ENCODE measurements at places on chromosomes 6 and 20.

GRCh38 chr20:63532449-63532971 lies 4.7 kb downstream of the PTK6 start:
- no peak for DNase-seq

DNA sequence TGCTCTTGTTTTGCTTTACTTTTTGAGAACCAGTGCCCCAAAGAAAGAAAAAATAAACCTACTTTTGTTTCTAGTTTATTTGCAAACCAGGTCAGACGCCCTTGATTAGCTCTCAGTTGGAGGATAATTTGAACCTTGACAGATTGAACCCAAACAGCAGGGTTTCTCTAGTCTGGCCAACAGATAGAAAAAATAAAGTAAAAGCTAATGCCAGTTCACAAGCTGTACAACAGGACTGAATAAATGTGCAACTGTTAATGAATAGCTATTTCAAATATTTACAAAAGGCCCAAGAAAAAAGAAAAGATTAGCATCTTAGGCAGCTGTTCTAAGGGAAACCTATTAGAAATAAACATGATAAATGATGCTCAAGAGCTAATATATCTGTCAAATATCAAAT lies 331.8 kb downstream of the CDKAL1 start:
- no peak for DNase-seq

GRCh38 chr6:107629548-107630129 lies 139.7 kb downstream of the SOBP start:
- DNase-seq: no peak

DNA sequence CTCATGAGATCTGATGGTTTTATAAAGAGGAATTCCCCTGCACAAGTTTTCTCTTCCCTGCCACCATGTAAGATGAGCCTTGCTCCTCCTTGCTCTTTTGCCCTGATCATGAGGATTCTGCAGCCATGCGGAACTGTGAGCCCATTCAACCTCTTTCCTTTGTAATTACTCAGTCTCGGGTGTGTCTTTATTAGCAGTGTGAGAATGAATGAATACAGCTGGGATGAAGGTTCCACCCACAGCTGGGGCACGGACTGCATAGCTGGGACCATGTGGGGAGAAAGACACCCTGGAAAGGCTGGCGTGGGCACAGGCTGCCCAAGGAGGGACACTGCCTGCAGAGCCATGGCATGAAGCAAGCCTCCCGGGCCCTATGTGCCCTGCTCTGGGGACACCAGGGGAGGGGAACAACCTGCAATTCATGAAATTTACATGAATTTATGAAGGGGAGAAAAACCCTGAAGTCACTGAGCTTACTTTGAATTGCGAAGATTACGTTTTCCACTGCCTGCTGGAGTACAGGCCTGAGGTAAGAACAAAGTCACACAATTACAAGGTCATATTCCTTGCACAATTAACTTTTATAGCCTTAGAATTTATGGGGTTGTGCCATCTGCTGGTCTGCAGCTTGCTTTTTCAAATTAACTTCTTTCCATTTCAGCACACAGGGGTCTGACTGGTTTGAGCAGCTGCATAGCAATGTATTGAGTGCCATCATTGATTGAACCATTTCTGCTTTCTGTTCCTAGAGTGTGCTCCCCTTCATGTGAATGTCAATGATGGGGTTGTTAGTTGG lies 46.2 kb downstream of the SLC22A1 start:
- no peak for DNase-seq

- no peak for DNase-seq
Observed at GRCh38 chr6:42448927-42449659, 2.6 kb downstream of the TRERF1 start.

GRCh38 chr6:170091000-170091638 lies 199.8 kb downstream of the DLL1 start:
- DNase-seq: no peak

GRCh38 chr6:91708534-91708933 lies 1121.7 kb upstream of the MAP3K7 start:
- no peak for DNase-seq

GRCh38 chr6:11535801-11536230 lies 1.7 kb upstream of the TMEM170B start:
- no peak for DNase-seq

DNA sequence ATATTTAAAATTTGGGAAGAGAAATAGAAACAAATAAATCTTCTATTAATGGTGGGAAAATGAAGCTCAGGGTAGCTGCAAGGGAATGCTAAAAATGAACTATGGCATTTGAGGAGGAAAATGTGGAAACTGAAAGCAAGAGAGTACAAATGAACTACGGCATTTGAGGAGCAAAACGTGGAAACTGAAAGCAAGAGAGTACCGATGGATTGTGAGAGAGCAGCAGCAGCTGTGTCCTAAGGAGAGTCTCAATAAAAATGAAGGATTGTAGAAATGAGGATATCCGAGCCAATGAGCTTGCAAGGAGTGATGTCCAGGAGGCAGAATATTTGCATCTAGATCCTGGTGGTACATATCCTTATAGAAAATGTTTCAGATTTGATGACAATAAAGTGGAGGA lies 547.1 kb upstream of the ZNF337 start:
- DNase-seq: no peak

DNA sequence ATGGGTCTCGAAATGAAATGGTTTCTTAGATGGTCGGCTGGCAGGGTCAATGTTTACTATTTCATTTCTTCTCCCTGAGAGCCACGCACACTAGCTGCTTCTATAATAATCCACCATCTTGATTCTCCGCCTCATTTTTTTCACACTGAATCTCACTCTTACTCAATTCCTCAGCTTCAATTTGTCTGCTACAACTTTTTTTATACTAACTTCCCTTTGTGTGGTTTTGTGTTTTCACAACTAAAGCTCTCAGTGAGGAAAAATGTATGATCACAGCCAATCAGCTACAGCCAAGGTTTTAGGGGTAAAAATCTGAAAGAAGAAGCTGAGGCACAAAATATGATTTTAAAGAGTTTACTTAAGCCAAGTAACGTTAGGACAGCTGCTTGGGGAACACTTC lies 1309.4 kb downstream of the EPHA7 start:
- no peak for DNase-seq

DNA sequence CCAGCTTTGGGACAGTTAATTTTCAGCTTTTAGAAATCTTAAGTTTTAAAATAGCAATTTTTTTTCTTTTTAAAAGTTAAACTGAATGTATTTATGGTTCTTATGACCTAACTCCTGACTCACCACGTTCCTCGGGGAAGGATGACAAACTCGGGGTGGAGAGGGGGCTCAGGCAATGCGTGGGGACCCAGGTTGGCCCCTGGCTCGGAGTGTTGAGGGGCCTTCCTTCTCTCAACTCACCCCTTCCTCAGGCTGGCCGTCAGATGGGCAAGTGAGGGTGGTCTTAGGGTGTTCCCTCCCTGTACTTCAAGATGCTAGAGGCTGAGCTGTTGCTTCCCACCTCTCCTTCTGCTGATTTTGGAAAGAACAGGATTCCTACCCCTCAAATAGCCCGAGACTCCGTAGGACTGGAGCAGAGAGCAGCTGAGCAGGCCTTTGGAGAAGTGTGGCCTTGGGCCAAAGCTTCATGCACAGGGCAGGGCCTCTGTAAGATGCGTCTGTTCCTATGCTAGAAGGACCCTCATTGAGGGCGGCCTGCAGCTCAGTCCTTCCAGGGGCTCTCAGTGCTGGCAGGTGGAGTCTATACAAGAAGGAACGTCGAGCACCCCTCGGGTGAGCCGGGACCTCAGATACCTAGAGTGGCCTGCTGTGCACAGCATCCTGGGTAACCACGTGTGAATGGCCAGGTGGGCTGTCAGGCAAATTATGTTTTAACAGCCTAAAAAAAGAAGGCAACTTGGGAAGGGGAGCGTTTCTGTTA lies 79.3 kb downstream of the TCP11 start:
- DNase-seq: no peak
